ENCODE measurements at places on chromosomes 1 and 21. TPM values are rescaled to one million over a fixed set of nuclear protein-coding genes. Genes with fewer than 3 reads are reported as not detected.

DAB1 gene
- total RNA-seq, result 0.57 TPM

CR1L gene
- total RNA-seq, result 0.42 TPM

E2F2 gene
- total RNA-seq, result 54.8 TPM

PGLYRP4 gene
- total RNA-seq, result not detected

TFF2 gene
- total RNA-seq, result not detected

IVL gene
- total RNA-seq, result not detected

MAP3K21 gene
- 1.0 TPM for total RNA-seq

RYR2 gene
- total RNA-seq, result 0.05 TPM

RNF187 gene
- 69.0 TPM for total RNA-seq

CCDC190 gene
- total RNA-seq, result not detected

BSND gene
- total RNA-seq, result not detected

RTCA gene
- 35.8 TPM for total RNA-seq

IPO9 gene
- 37.9 TPM for total RNA-seq

TRAF3IP3 gene
- 746 TPM for total RNA-seq

NOL9 gene
- total RNA-seq, result 73.8 TPM

ARF1 gene
- 259 TPM for total RNA-seq

SFN gene
- total RNA-seq, result 1.9 TPM

HNRNPR gene
- total RNA-seq, result 117 TPM

SPATA46 gene
- total RNA-seq, result not detected

PTGFR gene
- not detected for total RNA-seq

HFM1 gene
- not detected for total RNA-seq

C4BPB gene
- 1.3 TPM for total RNA-seq

PPCS gene
- total RNA-seq, result 50.0 TPM

MRPL20 gene
- 118 TPM for total RNA-seq

ATAD3A gene
- total RNA-seq, result 22.9 TPM

CKS1B gene
- 105 TPM for total RNA-seq

ALG14 gene
- 1.5 TPM for total RNA-seq

OXCT2 gene
- not detected for total RNA-seq

IFI44 gene
- 33.2 TPM for total RNA-seq

CELA2A gene
- total RNA-seq, result not detected

GUCA2B gene
- not detected for total RNA-seq

AMY1A gene
- not detected for total RNA-seq

NR5A2 gene
- total RNA-seq, result not detected

GFI1 gene
- total RNA-seq, result 29.9 TPM

FLG gene
- total RNA-seq, result not detected

FAM167B gene
- total RNA-seq, result 1.4 TPM

MMP23B gene
- total RNA-seq, result 12.8 TPM

BECN2 gene
- not detected for total RNA-seq

All from naive thymus-derived CD4-positive, alpha-beta T cell (primary cell).